SJSA1 (cell line): ENCODE measurements at places on chromosomes 12 and 14.

DNA sequence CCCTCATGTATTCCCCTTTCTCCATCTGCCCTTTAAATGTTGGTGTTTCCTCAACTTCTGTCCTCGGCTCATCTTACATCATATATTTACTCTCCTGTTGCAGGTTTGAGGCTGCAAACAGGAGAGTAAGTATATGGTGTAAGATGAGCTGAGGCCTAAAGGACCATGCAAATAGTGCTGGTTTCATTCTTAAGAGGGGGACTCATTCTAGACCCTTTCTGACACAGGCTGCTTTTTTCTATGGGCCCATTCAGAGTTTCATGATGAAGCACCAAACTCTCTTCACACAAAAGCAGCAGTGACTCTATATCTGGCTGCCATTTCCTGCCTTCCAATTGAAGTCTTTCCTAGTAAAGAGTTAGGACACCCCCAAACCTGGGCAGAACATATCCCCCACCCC, 218.5 kb downstream of the PHLDA1 start:
- no peak for DNase-seq

DNA sequence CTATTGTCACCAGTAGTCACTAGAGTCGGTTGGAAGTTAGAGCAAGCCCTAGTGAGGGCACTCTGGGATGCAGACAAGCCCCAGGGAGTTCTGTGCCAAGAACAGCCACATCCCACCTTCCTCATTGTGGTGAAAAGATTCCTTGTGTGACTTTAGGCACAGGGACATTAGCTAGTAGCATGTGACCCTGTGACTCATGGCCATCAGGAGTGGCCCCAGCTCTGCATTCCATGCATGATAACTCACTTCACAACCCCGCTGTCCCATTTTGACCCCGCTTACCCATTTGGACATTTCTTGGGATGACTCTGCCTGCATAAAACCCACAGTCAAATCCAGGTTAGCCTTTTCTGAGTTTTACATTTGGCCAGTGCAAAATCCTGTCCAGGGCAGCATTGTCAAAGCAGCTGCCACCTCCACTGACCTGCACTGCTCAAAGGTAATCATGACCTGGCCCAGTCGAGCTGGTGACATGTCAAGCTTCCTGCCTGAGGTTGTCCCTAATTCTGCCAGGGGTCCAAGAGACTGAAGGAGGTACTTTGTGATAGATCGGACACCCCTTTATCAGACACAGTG, 430.5 kb downstream of the DPF3 start:
- no peak for DNase-seq

DNA sequence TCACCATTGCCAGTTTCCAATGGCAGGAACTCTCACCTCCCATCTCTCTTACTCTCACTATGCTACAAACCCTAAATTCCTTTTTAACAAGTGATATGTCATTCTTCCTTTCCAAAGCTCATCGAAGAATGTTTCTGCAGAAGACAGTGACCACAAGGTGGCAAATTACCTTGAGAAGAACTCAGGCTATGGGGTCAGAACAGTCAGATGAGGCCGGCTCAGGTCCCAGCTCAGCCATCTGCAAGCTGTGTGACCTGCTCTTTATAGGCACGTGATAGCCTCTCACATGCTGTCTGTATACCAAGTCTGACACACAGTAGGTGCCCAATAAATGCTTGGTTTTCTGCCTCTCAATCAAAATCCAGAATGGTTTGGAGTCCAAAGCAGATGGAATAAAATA, 80.7 kb downstream of the FOXN3 start:
- no peak for DNase-seq

DNA sequence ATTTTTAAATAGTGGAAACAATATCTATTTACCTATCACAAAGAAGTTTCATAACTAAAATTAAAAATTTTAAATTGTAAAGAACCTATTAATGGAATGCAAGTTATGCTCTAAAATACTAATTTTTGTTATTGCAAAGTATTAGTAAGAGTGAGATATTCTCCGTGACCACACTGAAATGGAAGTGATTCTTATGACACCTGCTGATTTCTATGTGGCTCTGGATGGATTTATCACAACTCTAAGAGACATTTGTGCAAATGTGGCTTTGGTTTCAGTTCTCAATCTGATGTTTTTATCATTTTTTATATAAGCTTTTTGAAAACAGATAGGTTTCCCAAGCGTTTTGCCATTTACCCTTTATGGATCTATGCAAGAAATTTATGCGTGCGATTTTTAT, 497.8 kb downstream of the NAV3 start:
- DNase-seq = no peak

GRCh38 chr14:31777312-31777711, 216.1 kb downstream of the NUBPL start:
- no peak for DNase-seq

DNA sequence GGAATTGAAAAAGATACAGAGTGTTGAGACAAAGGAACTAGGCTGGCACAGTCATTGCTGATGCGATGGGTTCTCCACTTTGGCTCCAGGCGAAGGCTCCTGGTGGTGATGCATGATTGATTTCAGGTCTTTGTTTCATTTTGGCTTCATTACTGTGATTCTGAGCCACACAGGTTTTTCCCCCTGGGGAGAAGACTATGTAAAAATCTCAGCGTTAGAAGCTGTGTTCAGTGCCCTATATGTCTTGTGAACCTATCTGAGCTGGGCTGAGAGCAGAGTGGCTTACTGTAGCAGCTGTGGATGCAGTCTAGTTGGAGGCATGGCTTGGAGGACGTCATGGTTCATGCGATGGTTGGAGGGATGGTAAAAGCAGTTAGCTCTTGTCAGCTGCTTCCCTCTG, 54.0 kb downstream of the GPATCH2L start:
- no peak for DNase-seq
